ENCODE measurements at places on chromosomes 5 and 9.

GRCh38 chr5:146040527-146040926 lies 64.8 kb downstream of the PLAC8L1 start:
- DNase-seq: no peak

GRCh38 chr5:121550989-121551388 lies 300.7 kb upstream of the FTMT start:
- DNase-seq: no peak

- DNase-seq: no peak
These were observed 32.5 kb downstream of the SHB start for GRCh38 chr9:38036359-38037084.

DNA sequence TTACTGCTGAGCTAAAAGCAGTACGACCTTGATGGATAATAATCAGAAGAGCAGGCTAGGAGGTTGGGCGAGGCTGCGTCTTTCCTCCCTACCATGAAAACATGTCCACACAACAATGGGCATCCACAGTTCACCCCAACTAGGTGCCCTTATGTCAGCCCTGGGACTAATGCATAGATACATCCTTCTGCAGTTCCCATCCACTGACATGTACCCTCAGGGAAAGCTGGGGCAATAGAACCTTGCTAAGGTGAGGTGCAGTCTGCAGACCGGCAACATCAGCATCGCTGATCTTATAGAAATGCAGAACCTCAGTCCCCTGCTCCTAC lies 697 bp upstream of the PRUNE2 start:
- no peak for DNase-seq

DNA sequence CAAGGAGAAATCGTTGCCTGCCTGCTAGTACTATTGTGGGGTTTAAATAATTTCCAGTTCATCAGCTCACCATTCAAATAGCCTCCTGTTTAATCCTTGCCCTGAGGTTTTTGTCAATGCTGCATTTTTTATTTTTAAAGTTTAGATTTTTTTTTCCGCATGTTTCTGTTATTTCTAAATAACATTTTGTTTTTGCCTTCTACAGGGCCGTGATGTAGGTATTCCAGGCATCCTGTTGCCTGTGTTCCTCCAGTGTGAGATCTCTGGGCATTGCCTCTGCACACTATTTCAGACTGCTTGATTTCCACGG lies 124.3 kb downstream of the HSD17B3 start:
- DNase-seq: no peak

DNA sequence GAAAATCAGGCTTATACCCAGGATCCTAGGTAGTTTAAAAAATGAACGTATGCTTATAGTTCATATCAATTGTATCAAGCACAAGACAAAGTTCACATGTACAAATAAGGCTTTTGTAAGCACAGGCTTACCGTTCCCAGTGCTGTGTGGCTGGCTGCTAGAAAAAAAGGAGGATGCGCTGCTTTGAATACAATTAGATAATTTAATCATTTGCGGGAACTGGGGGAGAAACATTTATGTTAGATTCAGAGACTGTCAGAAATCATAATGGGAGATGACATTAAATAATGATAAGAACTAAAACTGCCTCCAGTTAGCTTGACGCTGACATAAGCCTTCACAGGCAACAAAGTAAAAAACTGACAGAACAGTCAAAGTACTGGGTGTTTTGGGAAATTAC lies 93.2 kb downstream of the FNBP1 start:
- DNase-seq: no peak

GRCh38 chr9:91193087-91193657 lies 168.5 kb downstream of the AUH start:
- DNase-seq: peak; percentile 96

DNA sequence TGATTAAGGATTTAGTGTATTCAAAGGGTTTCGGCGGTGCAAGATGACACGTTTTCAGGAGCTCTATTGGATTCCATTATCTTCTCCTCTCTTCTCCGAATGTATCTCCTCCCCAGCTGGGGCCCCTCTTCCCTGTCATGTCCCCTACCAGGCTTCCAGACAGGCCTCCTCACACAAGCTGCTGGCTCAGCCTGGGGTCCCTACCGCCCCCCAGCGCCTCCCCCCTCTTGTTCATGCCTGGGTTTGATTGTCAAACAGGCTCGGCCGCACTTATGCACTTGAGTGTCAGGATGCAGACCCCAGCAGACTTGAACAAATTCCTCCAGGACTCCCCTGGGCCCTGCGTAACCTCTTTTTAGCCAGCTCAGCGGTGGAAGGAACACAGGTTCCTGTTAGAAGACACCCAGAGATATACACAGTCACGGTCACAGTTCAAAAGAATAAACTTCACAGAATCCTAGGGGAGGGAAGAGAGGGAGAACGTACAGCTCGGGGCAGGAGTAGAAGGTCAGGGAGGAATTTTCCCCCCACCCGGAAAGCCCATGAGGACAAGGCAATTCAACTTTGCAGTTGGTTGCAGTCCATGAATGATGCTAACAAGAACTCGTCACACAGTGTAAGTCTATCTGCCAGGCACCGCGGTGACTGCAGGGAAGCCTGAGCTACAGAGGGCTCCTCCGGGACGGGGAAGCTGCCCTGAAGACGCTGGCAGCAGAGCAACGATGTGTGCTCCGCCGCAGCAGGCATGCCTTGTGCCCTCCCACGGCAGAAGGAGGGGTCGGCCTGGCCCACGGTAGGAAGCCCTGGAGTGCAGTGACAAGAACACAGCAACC lies 560.0 kb downstream of the BNC2 start:
- no peak for DNase-seq

GRCh38 chr5:42832060-42832459 lies 20.4 kb upstream of the SELENOP start:
- DNase-seq: no peak

- no peak for DNase-seq
These were observed 45.7 kb downstream of the SLC46A2 start for GRCh38 chr9:112844771-112845542.

DNA sequence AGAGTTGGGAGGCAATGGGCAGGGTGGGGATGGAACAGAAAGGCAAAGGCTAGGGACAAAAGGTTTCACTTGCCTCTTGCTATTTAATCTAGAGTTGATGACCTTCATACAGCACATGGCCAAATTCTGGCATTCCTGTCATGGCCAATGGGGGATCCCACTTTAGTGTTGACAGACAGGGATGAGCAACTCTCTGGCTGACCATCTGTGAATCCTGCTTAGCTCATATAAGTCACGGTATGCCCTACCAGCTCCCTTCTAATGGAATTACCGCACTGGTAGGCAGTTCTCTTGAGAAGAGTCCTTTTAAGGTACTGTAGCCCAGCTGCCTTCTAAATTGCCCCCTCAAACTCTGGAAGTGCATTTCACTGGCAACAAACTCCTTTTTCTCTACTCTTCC lies 76.1 kb downstream of the MAMDC2 start:
- DNase-seq: no peak

- no peak for DNase-seq
These were observed 183.2 kb upstream of the RASEF start for GRCh38 chr9:83245979-83246659.

DNA sequence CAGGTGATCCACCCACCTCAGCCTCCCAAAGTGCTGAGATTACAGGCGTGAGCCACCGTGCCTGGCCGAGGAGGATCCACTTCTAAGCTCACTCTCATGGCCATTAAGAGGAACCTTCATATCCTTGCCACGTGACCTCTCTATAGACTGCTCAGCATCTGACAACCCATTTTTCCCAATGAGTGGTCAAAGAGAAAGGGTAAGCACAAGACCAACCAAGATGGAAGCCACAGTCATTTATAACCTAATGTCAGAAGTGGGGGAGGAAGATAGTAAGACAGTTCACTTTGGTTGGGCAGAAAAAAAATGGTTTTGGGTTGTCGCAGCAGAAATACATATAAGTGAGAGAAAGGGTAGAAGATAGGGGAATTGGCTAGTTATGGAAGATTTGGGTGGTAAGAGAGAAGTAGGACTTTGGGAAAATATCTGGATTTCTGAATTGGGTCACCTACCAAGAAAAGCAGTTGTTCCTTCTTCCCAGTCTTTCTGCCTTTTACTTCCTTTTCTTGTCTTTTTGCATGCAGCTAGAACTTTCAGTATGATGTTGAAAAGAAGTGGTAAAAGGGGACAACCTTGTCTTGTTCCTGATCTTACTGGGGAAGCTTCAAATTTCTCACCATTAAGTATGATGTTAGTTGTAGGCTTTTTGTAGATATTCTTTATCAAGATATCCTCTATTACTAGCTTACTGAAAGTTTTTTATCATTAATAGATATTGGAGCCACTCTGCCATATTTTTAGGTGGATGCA lies 15.6 kb downstream of the SNX2 start:
- no peak for DNase-seq

DNA sequence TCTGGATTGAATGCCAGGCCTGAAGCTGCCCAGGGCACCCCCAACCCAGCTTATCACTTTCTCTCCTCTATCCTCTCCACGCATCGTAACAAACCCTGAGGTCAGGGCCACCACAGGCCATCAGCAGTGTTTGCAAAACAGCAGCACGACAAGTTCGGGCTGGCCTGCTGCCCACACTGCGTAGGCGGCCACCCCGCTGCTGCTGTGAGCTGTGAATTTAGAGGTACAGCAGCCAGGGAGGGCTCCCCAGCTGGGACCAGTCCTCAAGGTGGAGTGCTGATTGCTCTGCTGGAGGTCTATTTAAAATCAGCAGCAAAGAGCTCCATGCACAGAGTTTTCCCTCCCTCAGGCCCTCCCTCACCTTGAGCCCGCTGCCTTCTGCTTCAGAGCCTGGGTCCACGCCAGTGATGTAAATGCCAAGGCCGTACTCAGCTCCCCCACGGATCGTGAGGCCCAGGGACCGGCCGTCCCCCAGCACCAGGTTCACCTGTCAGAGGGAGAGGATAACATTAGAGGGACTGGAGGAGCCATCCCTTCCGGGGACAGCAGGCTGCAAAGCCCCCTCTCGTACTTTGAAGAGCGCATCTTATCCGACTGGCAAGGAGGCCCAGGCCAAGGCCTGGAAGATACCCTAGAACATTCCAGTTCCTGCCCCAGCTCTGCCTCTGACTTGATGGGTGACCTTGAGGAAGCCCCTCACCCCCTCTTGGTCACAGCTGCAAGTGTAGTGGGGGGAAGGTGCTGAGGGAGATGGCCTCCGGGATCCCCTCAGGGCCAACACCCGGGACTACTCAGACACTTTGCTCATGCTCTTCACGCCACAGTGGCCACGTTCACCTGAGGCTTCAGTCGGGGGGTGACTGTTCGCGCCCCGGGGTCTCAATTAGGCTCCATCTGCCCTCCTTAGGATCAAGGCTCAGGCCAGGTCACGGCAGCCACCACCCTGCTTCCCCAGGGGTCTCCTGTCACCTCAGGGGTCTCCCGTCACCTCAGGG lies 39.1 kb downstream of the WHRN start:
- DNase-seq: no peak

GRCh38 chr5:158546748-158547147 lies 553.0 kb downstream of the EBF1 start:
- DNase-seq: no peak

GRCh38 chr5:131959136-131959535 lies 13.7 kb upstream of the MEIKIN start:
- no peak for DNase-seq

- no peak for DNase-seq
These were observed 106.6 kb downstream of the RGS3 start for GRCh38 chr9:113570106-113570505.

DNA sequence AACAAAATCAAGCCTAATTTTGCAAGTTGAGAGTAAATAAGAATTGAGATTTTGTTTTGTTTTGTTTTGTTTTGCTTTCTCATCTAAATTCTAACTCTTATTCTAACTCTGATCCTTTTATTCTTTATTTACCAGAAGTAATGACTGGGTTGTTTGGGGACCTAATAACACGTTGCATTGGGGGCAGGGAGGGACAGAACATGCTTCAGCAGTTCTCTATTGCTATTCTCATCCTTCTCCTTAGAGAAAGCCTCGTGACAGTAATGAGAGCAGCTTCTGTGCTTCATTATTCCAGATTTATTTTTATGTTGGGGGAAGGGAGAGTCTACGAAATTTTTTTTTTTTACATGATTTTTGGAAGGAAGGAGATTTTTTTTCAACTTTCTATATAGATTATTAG lies 21.1 kb downstream of the CPEB4 start:
- DNase-seq: no peak

DNA sequence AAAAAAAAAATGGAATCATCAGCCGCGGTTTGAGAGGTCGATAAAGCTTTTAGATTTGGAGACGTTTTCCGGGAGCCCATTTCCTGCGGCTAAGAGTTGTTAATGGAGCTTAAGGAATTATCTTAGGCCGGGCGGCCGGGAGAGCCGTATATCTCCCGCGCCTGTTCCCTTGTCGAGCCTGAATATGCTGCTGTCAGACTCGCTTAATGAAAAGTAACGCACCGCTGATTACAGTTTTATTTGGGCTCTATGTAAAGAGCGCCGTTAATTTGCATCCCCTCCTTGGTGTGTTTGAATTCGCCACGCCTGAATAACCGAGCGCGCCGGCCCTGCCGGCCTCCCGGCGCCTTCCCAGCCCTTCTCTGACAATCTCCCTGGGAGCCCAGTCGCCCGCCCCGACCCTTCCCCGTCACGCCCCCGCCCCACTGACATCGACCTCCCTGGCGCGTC lies 7.9 kb downstream of the IRX4 start:
- no peak for DNase-seq

DNA sequence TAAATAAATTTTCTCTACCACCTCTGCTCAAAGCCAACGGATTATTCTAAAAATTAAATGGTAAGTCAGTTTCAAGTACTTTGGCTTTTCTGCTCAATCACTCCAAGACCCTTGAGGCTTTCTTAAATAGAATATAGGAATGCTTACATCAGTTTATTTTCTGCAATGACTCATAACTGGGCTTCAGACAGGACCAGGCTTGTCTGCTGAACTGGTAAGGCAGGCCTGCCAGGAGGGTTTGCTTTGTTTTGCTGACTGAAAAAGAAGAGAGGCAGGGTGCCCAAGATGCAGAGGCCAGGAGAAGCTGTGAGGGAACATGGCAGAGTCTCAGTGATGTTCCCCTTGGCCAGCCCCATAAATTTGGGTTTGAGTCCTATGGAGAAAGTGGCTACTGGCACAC lies 60.3 kb upstream of the EPB41L4A start:
- peak; percentile 9 for DNase-seq

DNA sequence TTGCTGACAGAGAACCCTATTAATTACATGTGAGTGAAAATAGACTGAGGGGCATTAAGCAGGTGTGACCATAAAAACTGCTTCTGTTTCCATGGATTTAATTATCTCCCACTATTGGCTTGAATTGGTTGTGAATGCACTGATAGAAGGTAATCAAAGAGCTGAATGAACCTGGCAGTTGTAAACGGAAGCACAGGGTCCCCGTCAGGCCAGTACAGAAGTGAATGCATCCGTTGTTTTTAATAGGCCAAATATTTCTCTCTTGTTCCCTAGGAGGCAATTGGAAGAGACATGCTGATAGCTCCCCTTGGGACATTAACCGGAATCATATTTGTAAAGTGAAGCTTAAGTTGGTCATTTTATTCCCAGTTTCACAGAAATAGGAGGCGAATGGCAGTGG lies 147.0 kb downstream of the CAVIN4 start:
- no peak for DNase-seq

GRCh38 chr5:73312146-73312871 lies 136.3 kb downstream of the FOXD1 start:
- peak; percentile 64 for DNase-seq

DNA sequence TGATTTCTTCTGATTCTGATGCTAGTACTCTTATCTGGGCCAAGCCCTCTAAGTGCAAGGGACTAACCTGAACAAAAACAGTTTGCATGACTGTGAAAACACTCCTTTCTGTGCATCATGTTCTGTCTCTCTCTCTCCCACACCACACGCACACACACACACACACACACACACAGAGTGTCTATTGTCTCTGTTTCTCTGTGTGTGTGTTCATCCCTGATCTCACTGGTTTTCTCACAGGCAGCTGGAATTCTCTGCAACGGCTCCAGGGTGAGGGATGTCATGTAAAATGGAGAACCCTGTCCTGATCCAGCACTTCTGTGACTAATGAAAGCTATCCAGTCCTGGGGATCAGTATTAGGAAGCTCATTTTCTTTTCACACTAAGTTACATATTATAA lies 453.1 kb upstream of the RGMB start:
- no peak for DNase-seq

All from GM04503 (cell line).